ENCODE measurements at places on chromosomes 6 and 20. TPM values are rescaled to one million over a fixed set of nuclear protein-coding genes. Genes with fewer than 3 reads are reported as not detected.

Gene F13A1
- total RNA-seq = not detected

Gene SIRPB1
- 0.32 TPM for total RNA-seq

Gene CGAS
- total RNA-seq = 13.5 TPM

Gene FAM83C
- not detected for total RNA-seq

Gene RIPPLY2
- total RNA-seq = not detected

Data from epithelial cell of umbilical artery (primary cell).